T-helper 2 cell treated with Interferon-gamma antibody and Interleukin-4, amounts not matched to agents 5 μg/mL and 100 μg/mL, for 36 hours (primary cell): ENCODE measurements at places on chromosomes 3 and 15.

DNA sequence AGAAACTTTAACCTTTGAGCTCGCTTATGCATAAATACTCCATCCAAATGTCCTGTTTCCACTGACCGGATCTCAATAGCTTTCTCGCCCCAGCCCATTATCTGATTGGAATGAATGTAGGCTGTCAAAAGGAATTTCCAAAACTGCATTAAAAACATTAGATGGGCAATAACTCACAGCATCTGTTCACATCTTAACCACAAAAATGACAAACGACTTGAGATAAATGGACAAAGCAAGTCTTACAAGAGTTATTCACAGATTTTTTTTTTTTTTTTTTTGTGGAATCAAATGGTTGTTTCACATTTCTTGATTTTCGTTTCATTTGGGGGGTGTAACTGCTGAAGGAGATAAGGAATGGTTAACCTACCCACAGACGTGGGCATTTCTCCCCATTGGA is 39.7 kb upstream of the SLC2A2 start:
- DNase-seq: no peak

DNA sequence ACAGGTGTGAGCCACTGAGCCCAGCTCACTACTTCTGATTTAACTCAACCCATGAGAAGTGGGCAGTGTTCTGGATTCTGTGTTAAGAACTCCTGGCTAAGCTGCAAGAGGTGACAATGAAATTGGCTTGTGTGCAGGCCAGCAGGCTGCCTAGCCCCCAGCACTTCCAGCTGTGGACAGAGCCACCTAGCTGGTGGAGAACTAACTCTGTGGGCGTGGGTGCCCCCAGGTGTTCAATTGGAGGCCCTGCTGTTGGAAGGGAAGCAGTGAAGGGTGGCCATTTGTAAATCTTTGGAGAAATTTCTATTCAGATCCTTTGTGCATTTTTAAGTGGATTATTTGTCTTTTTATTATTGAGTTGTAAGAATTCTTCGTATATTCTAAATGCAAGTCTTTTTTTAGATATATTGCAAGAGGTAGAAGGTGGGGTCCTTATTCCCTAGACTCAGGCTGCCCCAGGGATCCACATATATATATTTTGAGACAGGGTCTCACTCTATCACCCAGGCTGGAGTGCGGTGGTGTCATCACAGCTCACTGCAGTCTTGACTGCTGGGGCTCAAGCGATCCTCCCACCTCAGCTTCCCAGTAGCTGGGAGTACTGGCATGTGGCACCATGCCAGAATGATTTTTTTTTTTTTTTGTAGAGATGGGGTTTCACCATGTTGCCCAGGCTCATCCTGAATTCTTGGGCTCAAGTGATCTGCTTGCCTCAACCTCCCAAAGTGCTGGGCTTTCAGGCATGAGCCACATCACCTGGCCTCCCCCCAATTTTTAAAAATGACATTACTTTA is 7.2 kb upstream of the SCAMP5 start:
- peak; percentile 30 for DNase-seq

DNA sequence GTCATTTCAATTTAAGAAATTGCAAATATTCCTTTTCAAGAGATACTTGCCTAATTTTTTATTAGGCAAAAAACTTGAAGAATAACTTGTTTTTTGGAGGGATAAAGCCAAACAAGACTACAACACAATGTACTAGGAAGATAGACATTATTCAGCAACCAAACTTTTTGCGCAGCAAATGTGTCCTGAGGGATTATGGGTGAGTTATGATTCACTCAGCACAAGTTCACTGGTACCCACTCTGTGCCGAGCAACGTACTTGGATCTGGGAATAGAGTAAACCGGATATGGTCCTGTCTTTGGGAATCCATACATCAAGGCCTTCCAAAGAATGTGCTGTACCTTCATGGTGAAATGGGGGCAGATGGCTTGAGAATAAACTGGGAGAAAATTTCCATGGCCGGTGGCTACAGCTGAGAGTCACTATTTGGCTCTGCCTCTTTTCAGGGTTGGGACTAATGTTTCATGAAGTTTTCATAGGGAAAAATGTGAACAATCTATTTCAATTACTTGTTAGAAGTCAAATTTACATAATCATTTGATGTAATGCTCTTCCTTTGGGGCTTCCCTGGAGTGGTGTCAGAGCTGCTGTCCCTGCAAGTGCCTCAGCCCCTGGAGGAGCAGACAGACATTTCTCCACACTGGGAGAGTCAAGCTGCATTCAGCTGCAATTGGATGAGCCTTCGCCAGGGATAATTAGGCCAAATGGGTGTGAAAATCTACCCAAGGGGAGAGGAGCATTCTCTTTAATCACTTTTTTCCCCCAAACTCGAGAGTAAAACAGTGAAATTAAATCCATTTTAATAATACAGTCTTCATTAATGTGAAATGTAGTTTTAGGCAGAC is 315.2 kb downstream of the CLSTN2 start:
- no peak for DNase-seq

GRCh38 chr3:53412953-53413352 is 65.6 kb upstream of the DCP1A start:
- DNase-seq: no peak

- no peak for DNase-seq
Observed at GRCh38 chr3:105422645-105423044, 55.9 kb downstream of the ALCAM start.

GRCh38 chr15:92656089-92656488 is 514 bp upstream of the FAM174B start:
- no peak for DNase-seq

DNA sequence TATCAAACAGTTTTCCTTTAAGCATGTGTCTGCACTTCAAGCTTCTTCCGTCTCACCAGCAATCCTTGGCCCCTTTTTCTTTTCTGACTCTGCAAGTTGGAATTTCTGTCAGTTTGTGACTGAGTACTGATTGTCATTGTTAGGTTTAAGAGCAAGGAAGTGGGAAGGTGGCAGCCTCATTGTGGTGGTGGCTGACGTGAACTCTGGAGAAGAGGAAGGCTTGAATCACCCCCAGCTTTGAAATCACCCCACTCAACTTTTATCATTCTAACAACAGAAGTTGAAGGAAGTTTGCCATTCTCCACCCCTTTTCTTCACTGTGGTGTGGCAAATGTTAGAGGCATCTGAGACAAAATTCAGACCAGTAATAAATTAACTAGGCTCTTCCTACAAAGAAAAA is 231.6 kb upstream of the AGTR1 start:
- DNase-seq: no peak

DNA sequence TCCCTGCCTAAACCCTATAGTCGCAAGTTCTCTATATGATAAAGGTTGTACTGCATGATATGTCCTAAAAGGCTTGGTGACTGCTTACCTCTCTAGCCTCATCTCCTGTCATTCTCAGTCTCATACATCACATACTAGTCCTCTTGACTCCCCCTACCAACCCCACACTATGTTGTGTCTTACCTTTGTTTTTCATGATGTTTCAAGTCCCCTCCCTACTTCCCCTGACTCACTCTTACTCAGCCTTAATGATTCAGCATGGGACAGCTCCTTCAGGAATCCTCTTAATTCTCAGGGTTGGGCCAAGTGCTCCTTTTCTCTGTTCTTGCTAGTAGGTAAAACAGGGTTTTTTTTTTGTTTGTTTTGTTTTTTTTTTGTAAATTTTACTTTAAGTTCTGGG is 49.6 kb downstream of the SLMAP start:
- no peak for DNase-seq

GRCh38 chr15:42107473-42107872 is 13.1 kb upstream of the PLA2G4D start:
- peak; percentile 38 for DNase-seq

- no peak for DNase-seq
Observed at GRCh38 chr15:92886042-92886537, 14.0 kb upstream of the CHD2 start.

GRCh38 chr3:194540274-194540905 is 53.6 kb upstream of the ATP13A3 start:
- no peak for DNase-seq

GRCh38 chr3:39137991-39138803 is 15.2 kb downstream of the CSRNP1 start:
- DNase-seq: no peak

GRCh38 chr3:121630355-121630754 is 30.3 kb downstream of the HCLS1 start:
- no peak for DNase-seq

DNA sequence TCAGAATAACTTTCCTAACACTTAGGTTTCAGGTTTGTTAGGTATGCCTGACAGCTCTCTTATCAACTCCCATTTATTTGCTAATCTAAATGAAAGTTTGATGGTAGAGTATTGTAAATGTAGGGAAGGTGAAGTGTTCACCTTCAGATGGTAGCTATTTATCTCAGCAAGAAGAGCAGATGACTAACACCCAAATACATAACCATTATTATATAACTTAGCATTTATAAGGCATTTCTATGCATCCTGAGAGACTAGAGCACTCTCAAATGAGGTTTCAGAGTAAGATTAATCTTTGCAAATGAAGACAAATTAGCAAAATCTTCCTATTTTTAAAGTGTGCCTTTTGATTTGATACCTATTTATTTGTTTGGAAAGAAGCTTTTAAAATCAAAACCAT is 143.8 kb downstream of the IGF1R start:
- DNase-seq: no peak

DNA sequence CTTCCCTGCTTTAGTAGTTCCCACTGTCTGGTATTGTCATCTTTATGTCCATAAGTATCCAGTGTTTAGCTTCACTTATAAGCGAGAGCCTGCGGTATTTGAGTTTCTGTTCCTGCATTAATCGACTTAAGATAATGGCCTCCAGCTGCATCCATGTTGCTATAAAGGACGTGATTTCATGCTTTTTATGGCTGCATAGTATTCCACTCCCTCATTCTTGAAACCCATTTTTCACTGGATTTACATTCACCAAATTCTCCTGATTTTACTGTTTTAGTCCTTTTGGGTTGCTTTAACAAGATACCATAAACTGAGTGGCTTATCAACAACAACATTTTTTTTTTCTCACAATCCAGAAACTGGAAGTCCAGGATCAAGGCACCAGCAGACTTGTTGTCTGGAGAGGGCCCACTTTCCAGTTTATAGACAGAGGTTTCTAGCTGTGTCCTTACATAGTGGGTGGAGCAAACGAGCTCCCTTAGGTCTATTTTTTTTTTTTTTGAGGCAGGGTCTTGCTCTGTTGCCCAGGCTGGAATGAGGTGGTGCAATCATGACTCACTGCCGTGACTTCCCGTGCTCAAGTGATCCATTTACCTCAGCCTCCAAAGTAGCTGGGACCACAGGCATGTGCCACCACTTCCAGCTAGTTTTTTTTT is 6.1 kb upstream of the TICRR start:
- no peak for DNase-seq

GRCh38 chr3:45617430-45618080 is 23.0 kb downstream of the LIMD1 start:
- DNase-seq: no peak

DNA sequence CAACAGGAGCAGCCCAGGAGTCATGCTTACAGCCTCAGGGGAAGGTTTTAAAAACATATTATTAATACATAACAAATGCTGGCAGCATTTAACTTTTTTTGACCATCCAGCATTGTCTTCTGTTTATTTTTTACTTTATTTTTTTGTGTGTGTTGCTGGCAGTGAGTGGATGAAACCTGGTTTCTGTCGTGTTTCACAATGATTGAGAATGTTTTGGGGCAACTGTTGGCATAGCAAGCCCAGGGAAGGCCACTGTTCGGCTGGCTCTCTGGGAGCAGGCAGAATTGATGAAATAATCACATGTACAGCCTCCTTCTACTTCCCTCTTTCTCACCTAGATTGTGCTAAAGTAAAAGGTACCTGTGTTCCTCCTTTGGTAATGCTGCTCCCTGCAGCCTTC is 190.2 kb downstream of the NR1D2 start:
- no peak for DNase-seq

DNA sequence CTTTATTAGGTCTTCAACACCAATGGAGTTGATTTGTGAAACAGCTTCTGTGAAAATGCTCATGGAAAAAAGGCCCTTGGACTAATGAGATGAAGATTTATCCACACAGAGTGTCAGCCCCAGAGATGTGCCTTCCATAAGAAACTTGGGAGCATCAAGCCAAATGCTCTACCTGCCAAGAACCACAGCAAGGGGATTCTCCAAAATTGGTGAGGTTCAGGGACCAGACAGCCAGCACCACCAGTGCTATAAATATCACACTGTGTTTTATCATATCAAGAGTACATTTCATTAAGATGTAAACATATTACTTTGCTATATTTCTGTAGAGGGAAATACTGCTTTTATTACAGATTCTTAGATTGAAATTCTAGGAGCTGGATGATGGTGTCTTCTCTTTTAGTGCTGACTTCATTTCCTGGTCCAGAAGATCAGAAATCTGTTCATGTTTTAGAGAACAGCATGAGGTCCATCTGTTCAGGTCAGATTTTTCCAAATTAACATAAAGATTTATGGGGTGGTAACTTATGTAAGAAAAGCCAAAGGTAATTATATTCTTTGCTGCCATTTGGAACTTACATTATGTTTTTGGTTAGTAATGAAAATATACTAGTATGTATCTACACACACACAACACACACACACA is 17.7 kb downstream of the SLC35G2 start:
- DNase-seq: no peak
